ENCODE measurements at places on chromosomes 4 and X.

DNA sequence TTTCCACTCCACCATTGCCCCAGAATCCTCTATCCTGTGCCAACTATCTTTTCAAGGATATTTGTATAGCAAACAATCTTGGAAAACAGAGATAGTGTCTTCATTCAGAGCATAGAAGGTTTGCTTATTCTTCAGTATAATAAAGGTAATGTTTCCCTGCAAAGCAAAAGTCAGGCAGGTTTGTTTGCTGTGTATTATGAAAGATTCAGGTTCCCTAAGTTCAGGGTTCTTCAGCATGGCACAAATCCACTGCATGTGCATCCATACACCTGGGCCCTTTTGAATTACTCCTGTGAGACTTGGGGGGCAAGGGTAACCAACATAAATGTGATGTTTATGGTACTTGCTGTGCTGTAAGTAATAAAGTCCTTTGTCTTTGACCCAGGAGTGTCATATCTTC, 33.2 kb upstream of the ZC4H2 start:
- no peak for DNase-seq

- DNase-seq, result no peak
Observed at GRCh38 chrX:11478026-11478425, 184.8 kb downstream of the AMELX start.

DNA sequence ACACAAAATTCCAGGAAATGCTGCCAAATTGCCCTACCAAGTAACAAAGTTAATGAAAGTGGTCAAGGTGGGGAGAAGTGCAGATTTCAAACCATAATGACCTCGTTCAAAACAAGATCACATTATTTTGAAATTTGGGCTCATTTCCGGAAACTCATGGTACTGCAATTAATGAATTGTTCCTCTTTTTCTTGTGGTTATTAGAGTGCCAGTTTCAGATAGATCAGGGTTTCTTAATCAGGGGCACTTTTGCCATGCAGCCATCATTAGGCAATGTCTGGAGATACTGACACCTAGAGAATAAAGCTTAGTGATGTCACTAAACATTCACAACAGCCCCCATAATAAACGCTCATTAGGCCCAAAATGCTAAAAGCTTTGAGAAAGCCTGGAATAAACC, 381.5 kb upstream of the GALNT7 start:
- DNase-seq, result no peak

- no peak for DNase-seq
Observed at GRCh38 chr4:126051689-126052424, 737.1 kb downstream of the FAT4 start.

- no peak for DNase-seq
Observed at GRCh38 chr4:120844528-120844921, 78.0 kb downstream of the PRDM5 start.

GRCh38 chr4:173343832-173344397, 9.8 kb upstream of the HMGB2 start:
- no peak for DNase-seq

GRCh38 chrX:30680618-30681017, 27.4 kb downstream of the GK start:
- DNase-seq, result no peak

DNA sequence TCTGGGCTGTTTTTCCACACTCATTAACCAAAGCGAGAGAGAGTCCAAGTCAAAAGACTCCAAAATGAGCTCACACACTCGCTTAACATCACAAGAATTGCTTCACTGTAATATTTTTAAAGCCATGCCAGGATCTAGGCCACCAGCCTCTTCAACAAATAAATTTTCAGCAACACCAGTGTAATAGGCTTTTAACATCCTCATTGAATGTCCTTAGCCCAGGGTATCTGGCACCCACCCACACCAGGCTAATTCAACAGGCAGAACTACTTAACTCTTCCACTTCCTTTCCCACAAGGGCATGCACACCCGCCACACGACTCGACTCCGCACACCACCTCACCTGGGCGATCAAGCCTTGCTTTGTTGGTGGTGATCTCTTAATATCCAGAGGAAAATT, 34.2 kb downstream of the FAT1 start:
- no peak for DNase-seq

- DNase-seq, result no peak
Observed at GRCh38 chr4:156738766-156739165, 232.8 kb downstream of the PDGFC start.

DNA sequence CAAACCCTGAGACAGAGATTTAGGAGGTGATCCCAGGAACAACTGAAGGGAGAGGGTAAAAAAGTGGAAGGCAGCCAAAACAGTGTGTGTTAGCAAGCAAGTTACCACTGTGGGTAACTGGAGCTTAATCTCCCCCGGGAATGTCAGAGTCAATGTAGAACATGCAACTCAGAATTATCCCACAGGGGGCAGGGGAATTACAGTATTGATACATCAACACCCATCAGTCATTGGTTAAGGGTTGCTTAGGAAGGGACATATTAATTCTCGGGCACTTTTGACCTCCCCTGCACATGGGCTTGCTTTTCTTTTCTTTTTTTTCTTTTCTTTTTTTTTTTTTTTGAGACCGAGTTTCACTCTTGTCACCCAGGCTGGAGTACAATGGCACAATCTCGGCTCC, 29.3 kb downstream of the CXorf58 start:
- DNase-seq, result no peak

DNA sequence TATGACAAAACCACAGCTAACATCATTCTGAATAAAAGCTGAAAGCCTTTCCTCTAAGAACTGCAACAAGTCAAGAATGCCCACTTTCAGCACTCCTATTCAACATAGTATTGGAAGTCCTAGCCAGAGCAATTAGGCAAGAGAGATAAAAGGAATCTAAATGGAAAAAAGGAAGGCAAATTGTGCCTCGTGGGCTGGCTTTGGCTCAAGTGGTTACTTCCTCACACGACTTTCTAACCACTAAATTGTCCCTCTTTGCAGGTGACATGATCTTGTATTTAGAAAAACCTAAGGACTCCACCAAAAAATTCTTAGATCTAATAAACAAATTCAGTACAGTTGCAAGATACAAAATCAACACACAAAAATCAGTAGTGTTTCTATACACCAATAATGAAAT, 57.2 kb downstream of the SCML2 start:
- no peak for DNase-seq

DNA sequence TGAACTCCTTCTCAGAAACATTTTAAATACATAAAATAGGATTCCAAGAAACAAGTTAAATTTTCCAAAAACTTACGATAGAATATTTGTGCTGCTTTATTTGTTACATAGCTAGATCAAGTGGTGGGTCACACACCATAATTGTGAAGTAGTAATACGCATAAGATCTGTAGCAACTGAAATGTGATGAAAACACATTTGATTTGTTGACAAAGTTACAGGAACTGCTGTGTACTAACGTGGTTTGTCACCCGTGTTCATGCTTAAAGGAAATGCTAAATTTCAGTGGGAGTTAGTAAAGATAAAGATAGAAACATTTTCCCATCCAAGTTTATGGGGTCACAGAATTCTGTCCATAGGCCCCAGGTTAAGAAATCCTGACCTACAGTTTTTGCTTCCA, 34.1 kb upstream of the PHEX start:
- DNase-seq, result no peak

DNA sequence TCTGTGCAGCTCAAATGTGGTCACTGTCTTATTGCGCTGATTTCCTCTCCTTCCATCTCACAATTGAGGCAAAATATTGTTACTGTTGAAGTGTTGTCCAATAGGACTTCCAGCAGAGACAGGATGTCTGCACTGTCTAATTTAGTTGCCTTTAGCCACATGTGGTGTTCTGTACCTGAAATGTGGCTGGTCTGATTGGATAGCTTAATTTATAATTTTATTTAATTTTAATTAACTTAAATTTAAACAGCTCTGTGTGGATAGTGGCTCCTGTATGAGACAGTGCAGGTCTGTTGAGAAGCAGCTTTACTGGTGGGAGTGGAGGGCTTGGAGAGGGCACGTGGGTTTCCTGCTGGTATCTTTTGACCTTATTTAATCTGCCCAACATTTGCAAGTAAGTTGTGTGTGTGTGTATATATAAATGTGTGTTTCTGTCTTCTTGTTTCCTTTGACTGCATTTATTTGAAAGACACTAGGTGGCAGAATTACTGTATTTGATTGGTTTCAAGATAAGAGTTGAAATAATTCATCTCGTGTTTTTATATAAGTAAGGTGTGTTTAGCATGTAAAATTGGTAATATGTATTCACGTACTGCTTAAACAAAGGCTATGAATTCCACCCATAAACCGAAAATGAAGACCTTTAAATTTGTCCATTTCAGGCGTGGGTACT, 55.3 kb upstream of the MSANTD1 start:
- DNase-seq, result peak; percentile 43

DNA sequence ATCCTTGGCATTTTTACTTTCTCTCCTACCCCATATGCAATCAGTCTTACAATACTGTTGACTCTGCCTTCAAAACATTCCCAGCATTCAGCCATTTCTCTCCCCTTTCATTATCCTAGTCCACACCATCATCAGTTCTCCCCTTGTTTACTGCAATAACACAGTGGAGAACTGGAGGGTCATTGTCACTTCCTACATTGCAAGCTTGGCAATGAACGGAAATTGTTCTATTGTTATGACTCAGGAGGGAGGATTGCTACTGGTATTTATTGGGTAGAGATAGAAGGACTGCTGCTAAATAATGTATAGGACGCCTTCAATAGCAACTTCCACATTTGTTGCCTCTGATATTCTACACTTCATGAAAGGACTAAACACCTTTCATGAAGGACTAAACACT, 231.8 kb downstream of the BANK1 start:
- DNase-seq, result no peak

DNA sequence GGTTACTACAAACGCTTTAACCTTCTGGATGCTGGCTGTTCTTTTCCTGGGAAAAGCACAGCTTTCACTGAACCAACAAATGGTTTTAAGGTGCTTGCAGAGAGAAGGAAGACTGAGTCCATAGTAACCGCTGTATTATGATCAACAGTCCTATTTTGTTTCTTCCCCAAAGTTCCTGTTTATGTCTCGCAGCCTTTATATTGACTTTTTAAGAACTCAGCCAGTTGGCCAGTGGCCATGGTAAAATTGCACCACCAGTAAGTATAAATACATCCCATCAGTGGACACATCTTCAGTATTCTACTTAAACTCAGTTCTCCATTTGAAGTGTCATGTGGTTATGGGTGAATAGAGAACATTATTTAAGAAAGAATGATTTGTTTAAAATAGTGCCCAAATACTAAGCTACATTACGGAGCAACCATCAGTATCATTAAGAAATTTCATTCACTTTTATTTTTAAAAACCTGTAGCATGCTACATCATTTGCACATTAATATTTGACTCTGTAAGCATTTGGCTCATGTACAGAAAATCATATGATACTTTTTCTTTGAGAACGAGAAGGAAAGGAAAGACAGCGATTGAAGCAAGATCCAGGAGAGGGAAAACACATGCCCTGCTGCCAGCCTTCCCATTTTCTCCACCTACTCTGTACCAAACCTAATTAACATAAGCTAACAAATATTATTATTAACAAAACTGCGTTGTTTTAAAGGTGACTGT, 287.0 kb downstream of the ARHGAP24 start:
- no peak for DNase-seq

DNA sequence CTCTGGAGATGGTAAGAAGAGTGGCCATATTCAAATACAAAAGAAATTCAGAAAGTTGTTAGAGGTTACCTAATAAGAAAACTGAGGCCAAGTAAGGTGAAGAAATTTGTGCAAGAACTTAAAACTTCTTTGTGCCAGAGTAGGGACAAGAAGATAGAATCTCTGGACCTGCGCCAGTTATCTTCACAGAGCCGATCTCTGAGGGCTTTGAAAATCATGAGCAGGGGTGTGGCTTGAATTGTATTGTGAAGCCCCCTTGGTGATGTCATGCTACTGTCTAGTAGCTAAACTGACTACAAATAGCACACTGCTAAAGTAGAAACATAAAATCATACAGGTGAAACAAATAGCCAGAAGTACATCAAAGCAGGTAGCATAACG, 184.6 kb downstream of the UGT8 start:
- no peak for DNase-seq

- DNase-seq, result no peak
Observed at GRCh38 chr4:7530932-7531639, 96.4 kb upstream of the PSAPL1 start.

- no peak for DNase-seq
Observed at GRCh38 chr4:4854649-4855295, 4.7 kb upstream of the MSX1 start.

GRCh38 chr4:185792384-185793115, 19.4 kb downstream of the SORBS2 start:
- DNase-seq, result no peak

GRCh38 chr4:152981278-152981677, 45.2 kb downstream of the FHDC1 start:
- DNase-seq, result no peak

- peak; percentile 3 for DNase-seq
Observed at GRCh38 chr4:57426779-57427395, 316.7 kb upstream of the IGFBP7 start.

DNA sequence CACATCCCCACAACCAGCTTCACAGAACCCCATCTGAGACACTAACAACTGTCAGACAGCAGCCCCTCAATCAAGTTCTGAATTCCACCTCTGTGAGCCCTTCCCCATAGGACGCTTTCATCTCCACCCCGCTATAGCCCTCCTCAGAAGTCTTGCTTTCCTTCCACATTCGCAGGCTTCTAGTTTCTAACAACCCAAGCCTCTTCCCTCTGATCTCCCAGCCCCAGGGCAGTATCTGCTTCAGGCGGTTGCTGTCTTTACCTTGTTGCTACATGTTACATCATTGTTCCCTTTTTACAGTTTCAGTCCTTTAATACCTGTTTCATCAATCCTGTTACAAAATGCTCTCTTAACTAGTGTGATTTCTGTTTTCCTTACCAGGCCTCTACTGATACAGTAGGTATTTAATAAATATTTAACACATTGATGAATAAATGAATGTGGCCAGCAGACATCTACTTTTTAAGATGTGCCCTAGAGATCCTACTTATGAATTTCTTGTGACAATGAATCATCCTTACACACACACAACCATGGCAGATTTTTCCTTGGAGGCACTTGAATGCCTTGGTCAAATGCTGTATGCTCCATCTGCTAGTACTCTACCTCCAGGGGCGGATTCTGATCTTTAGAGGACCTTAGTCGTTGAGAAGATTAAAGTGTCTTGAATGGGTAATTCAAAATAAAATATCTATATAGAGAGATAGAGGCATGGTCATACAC, 164.7 kb upstream of the SLIT2 start:
- DNase-seq, result no peak

DNA sequence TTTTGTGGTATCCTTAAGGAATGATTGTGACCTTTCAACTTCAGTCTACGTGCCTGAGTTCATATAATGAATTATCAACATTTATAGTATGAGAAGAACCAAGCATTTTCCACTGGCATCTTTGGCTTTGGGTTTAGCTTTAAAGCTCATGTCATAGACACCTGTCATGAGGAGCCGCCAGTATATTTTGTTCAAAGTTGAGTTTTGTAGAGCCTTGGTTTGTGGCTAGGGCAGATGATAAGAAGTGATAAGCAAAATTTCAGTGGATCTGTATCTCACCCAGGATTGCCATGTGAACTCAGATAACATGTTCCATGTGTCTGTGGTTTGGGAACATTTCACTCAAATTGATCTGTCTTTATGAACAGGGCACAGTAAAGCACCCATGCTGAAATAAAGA, 873.2 kb downstream of the STPG2 start:
- no peak for DNase-seq

- peak; percentile 15 for DNase-seq
Observed at GRCh38 chrX:136259543-136259942, 8.3 kb upstream of the MAP7D3 start.

Data from CD4-positive, alpha-beta T cell treated with Interleukin-10 for 1 hour (primary cell).